ENCODE measurements at places on chromosomes 6 and 20. TPM values are rescaled to one million over a fixed set of nuclear protein-coding genes. Genes with fewer than 3 reads are reported as not detected.

Gene PPP1R3D
- 1.7 TPM for total RNA-seq

Gene HLA-DOA
- 1.4 TPM for total RNA-seq

Gene OLIG3
- total RNA-seq: not detected

Gene TMEM200A
- total RNA-seq: not detected

Gene IL17A
- not detected for total RNA-seq

Gene NT5DC1
- 8.4 TPM for total RNA-seq

Gene HCRTR2
- total RNA-seq: not detected

Gene OR2H2
- total RNA-seq: not detected

Gene TGM2
- 23.4 TPM for total RNA-seq

Gene EFCAB8
- not detected for total RNA-seq

Gene FABP7
- not detected for total RNA-seq

Gene RNF217
- total RNA-seq: 8.2 TPM

Gene TXLNB
- total RNA-seq: not detected

Gene RSPO4
- not detected for total RNA-seq

Gene RIMS1
- total RNA-seq: not detected
